Right cardiac atrium (tissue), 5 donors: ENCODE measurements at places on chromosomes 3 and 15. TPM values are rescaled to one million over a fixed set of nuclear protein-coding genes. Genes with fewer than 3 reads are reported as not detected.

IGSF11 gene
- 2.7 TPM for polyA plus RNA-seq

SNAP23 gene
- polyA plus RNA-seq = 28.4 TPM

MUC4 gene
- polyA plus RNA-seq = 0.02 TPM

FBXW12 gene
- polyA plus RNA-seq = not detected

DUOXA2 gene
- 0.05 TPM for polyA plus RNA-seq

GRCh38 chr3:38267662-38268061 is 2.0 kb downstream of the SLC22A13 start:
- DNase-seq = no peak

DNA sequence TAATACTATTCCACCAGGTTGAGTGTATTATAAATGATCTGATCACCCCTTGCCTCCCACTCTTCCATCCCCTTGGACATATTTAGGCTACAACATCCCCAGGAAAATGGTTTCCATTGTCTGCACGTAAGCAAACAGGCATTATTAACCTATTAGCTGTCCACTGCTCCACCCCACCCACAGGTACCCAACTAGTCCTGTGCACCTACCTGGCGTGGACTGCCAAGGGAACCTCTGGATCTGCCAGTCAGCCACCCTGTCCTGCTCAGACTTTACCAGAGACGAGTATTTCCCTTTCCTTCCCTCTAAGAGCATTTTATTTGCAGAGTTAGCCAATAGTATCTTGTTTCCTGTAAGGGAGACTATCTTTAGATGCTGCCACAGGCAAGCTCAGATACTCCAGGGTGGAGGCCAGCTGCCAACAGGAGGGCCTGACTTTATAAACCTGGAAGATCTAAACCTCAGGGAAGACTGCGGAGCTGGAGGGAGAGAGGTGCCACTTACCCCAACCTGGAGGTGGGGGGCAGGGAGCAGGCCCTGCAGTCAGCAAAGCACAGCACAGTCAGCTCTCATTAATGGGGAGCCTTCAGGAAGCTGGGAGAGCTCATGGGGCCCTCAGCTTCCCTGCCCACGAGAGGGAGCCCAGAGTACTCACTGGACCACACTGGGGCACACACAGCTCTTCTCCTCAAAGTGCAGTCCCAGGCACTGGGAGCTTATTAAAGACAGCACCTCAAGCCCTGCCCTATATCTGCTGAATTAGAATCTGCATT is at the start of gene CX3CR1:
Gene CX3CR1 (minus strand): TSS at position 292 of the 773 bp plus-strand sequence. CDS start 13,527 bp downstream, outside the sequence.
- DNase-seq = no peak

DNA sequence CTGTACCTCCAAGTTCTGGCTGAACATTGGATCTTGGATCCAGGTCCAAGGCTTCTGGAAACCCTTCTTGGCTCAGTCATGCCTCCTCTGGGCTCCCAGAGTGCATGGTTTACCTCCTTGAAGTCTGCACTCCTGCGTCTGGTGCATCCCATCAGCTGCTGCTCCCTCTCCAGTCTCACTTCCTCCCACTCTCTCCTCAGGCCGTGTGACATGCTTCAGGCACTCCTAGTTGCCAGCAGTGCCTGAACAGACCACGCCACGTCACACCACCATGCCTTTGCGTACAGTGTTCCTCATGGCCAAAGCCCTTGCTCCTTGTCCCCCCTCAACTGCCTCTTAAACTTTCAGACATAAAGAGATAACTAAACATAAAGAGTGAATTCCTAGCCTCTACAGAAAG is 5.7 kb downstream of the GPR27 start:
- no peak for DNase-seq

DNA sequence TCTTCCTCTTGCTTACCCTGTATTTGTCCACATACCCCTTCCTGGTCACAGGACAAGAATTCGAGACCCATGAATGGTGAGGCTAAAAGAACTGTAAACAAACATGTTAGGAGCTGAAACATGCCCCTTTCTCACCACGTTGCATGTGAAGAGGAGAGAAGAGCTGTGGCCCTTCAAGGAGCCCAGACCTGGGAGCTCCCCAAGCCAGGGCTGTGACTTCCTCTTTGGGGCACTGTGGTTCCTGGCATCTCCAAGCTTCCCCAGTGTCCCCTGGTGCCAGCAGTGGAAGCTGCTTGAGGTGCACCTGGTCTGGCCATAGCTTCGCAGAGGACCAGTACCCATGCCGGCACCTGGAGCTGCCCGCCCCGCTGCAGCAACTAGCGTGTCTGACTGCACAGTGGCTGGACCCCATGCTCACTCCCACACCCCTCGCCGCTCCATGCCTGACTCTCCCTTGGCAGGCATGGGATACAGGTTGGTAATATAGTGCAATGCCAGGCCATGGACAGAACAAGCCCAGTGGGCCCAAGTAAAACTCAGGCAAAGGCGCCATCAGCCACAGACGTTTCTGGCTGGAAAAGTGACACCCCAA is 9.9 kb downstream of the SPCS1 start:
- DNase-seq = no peak

DNA sequence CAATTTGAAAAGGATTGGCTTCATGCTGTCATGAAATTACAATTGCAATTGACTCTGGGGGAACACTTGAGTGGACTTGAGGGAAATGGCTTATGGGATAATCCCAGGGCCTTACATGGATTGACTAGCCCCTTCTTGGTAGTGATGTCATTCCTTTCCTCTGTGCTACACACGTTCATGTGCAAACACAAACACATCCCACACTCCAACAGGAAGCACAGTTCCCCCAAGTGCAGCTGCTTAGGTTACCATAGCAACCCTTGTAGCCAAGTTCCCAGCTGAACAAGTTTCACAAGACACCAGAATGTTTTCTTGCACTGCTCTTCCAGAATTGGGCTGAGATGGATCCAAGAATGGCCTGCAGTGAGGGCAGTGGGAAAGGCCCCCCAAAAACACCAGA is 217.0 kb downstream of the ZNF621 start:
- no peak for DNase-seq

- DNase-seq = peak; percentile 61
These were observed 39.5 kb upstream of the TPRG1 start for GRCh38 chr3:189132231-189132671.

- no peak for DNase-seq
These were observed 45.7 kb upstream of the RAB6B start for GRCh38 chr3:133941415-133941821.

DNA sequence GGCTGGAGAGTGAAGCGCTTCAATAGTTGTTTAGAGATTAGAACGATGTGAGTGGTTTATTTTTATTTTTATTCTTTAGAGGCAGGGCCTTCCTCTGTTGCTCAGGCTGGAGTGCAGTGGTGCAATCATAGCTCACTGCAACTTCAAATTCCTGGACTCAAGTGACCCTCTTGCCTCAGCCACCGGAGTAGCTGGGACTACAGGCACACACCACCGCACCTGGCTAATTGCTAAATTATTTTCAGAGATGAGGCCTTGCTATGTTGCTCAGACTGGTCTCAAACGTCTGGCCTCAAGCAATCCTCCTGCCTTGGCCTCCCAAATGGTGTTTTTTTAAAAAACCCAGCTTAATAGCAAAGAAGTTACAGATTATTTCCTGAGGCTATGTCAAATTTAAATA is 29.0 kb downstream of the PPARG start:
- no peak for DNase-seq

DNA sequence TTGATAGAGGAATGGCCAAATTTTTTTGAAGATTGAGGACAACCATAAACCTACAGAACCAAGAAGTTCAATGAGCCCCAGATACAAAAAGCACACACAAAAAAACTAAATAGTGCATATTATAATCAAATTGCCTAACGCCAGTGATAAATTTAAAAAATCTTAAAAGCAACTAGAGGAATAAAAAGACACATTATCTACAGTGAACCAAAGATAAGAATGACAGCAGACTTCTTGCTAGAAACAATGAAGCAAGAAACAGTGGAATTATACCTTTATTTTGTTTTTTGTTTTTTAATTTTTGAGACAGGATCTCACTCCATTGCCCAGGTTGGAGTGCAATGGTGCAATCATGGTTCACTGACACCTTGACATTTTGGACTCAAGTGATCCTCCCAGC is 9.9 kb upstream of the SAMD7 start:
- DNase-seq = no peak

DNA sequence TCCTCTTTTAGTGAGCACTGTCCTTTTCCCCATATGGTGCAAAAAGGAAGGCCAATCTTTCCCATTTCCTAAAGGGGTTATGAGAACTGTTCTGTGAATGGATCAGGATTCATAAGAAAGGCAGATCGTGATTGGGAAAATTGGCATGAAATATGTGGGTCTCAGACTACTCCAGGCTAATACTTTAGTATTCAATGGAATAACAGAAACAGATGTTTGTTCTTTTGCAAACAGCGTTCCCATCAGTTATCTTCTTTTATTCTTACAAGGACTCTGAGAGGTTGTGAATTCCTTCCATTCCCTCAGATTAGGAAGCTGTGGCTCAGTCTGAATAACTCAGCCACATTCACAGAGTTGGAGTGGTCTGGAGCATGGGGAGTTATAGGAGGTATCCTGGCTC is 51.3 kb upstream of the MTMR10 start:
- DNase-seq = no peak

GRCh38 chr3:20125897-20126296 is 60.1 kb downstream of the SGO1 start:
- no peak for DNase-seq

GNAT1 gene
- polyA plus RNA-seq = not detected

DNA sequence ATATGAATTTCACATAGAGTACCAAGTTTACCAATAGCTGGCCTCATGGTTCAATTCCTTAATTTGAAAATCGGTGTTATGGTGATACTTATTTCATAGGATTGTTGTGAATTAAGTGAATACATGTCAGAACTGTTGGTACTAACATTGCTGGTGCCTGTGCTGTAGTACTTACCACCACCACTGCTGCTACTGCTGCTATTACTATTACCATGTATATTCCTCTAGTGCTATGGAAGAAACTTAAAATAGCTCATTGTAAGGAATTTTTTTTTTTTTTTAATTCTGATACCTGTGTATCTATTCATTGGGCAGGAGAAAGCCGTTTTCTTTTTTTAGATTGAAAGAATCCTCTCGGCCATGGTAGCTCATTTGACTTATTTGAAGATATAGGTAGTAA is 3.6 kb downstream of the FYTTD1 start:
- no peak for DNase-seq

DNA sequence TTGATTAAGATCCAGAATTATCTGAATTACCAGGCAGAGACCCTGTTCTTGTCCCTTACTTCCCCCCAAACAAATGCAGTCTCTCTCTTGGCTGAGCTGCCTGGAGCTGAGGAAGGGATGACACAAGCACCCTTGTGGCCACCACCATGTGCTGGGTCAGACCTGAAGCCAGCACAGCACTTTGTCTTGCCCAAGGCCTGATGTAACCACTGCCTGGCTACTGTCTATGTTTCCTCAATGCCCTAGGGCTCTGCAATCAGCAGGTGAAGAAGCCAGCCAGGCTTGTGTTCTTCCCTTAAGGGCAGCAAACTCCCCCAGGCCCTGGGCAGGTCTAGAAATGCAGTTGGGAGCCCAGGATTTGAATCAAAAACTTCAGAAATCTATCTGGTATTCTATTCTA is 15.8 kb upstream of the CASR start:
- DNase-seq = no peak

RGMA gene
- polyA plus RNA-seq = 10.8 TPM

- DNase-seq = no peak
These were observed 8.4 kb upstream of the ABHD10 start for GRCh38 chr3:111970376-111970775.

KBTBD13 gene
- 6.9 TPM for polyA plus RNA-seq

HYAL3 gene
- 2.9 TPM for polyA plus RNA-seq

RBP2 gene
- polyA plus RNA-seq = not detected

GRCh38 chr3:138941259-138941885 is 5.6 kb downstream of the FOXL2 start:
- DNase-seq = no peak

DNA sequence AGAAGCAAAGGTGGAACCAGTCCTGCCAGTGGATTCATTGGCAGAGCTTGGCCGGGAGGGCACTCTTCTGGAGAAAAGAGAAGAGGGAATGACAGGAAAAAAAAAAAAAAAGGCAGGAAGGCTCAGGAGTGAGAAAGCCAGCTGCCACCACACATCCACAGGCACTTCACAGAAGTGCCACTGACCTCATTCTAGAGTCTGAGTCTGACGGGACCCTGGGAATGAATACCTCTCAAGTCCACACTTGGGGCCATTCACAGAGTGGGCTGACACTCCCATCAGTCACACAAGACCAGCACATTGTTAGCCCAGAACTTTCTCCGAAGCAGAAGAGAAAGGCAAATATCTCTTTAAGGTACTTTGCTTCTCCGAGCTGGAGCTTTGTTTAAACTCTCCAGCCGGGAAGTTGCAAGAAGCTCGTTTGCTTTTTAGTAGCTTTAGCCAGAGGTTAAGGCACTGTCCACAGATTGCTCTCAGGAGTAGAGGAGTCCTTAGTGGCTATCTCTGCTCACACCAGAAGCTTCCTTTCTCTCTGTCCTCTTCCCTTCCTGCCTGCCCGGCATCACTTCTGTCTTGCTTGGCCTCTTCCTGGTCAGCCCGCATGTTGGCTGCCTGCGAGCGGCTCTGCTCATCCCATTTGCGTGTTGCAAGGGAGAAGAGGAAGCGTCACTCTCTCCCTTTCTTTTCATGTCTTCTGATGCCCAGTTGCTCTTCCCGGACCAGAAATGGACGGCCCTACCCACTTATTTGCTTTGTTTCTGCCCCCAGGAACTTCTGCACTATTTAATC is 53.8 kb downstream of the CMTM6 start:
- no peak for DNase-seq
